Stimulated activated CD4-positive, alpha-beta T cell treated with anti-CD3 and anti-CD28 coated beads, Interleukin-2, amount 100 ng/mL, for 48 hours (primary cell): ENCODE measurements at places on chromosomes 1 and 21.

GRCh38 chr1:158371188-158371953 lies 17.7 kb downstream of the CD1E start:
- DNase-seq: peak; percentile 7

DNA sequence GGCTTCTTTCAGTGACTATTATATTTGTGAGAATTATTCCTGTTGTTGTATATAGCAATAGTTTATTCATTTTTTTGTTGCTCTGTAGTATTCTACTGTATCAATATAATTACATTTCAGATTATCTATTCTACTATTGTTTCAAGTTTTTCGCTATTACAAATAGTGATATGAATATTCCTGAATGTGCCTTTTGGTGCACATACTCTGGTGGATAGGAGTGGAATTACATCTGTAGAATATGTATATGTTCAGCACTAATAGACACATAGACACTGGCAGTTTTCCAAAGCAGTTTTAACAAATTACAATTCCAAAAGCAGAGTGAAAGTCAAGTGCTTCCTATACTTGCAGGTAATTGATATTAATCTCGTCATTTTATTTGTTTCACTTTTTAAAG lies 696.2 kb upstream of the PRMT6 start:
- DNase-seq: no peak

GRCh38 chr1:48979940-48980339 lies 203.2 kb upstream of the BEND5 start:
- DNase-seq: no peak

GRCh38 chr1:10211805-10212410 lies 1.5 kb downstream of the KIF1B start:
- no peak for DNase-seq

- no peak for DNase-seq
These were observed 25.0 kb upstream of the DDX59 start for GRCh38 chr1:200694738-200695137.

DNA sequence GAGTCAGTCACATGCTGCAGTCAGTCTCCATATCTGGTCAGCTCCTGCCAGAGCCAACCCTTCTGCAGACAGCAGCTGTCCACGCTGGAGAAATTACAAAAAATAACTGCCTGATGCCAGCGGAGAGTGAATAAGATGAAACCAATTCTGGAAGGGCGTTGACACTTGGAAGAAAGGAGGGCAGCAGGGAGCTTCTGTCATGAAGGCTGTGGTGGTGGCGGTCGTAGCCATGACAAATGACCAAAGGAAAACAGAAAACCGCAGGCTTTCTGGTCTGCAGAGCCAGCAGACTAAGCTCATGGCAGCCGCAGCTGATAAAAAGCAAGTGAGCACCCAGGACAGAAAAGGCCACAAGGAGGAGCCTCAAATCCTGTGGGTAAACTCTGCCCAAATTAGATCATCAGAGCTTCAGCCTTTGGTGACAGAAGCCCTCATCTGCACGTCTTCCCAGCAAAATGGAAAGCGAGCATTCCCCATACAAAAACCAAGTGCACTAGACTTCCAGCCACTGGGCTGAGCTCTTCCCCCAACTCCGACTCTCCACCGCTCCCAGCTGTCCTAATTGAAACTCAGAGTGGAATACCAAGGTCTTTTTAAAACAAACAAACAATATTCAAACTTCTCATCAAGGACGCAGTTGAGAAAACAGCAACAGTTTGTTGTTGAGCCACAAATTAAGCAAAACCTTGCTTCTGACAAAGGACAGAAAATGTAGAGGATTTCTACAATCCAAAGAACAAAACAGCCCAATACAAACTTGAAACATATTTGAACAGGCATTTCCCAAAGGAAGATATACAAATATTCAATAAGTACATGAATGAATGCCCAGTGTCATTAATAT lies 28.7 kb downstream of the RSPH1 start:
- DNase-seq: no peak

GRCh38 chr1:75992312-75992711 lies 60.1 kb upstream of the ASB17 start:
- no peak for DNase-seq

DNA sequence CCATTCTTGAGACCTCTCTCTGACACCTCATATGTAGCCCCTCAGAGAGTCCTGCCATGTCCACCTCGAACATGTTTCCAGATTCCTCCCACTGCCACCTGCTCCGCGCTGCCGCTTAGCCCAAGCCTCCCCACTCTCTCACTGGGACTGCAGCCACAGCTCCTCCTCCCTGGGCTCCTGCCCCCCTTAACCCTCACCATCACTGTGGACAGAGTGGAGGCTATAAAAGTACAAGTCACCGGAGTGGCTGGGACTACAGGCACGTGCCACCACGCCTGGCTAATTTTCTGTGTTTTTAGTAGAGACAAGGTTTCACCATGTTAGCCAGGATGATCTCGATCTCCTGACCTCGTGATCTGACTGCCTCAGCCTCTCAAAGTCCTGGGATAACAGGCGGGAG lies 77.0 kb downstream of the VWA5B1 start:
- no peak for DNase-seq

GRCh38 chr1:226470921-226471866 lies 63.3 kb upstream of the PARP1 start:
- no peak for DNase-seq

GRCh38 chr1:180969434-180969833 lies 53.2 kb downstream of the STX6 start:
- no peak for DNase-seq

- DNase-seq: no peak
These were observed 3902.9 kb downstream of the SRGAP2C start for GRCh38 chr1:125087691-125088090.

- no peak for DNase-seq
These were observed 172.7 kb upstream of the C8B start for GRCh38 chr1:57138432-57139078.

DNA sequence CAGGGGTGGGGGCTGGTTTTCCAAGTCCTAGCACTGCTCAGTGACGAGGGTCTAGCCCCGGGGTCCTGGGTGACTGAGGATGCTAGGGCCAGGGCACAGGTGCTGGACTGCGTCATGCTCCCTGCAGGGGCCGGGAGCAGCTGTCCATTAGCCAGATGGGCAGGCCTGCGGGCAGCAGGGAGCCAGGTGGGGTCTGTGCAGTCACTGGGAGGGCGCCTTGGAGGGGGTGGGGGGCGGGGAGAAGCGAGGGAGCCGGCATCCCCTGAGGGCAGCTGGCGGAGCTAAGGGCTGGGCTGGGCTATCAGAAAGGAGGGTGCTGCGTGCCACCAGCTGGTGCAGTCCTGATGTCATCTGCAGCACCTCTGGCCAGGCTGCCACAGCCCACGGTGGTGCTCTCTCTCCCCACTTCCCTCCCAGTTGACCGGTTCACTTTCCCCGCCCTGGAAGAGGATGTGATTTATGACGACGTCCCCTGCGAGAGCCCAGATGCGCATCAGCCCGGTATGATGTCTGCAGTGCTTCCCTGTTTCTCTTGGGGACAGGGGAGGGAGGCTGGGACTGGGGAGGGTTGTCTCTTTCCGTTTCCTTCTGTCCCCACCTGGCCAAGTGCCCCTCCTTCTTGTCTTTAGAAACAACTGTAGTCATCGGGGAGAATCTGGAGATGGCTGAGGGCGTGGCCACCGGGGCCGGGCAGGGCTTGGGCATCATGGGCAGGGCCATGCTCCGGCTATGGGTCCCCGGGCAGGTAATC lies 63.8 kb downstream of the ARHGEF10L start:
- no peak for DNase-seq

GRCh38 chr1:228171221-228171891 lies 5.8 kb downstream of the IBA57 start:
- no peak for DNase-seq

DNA sequence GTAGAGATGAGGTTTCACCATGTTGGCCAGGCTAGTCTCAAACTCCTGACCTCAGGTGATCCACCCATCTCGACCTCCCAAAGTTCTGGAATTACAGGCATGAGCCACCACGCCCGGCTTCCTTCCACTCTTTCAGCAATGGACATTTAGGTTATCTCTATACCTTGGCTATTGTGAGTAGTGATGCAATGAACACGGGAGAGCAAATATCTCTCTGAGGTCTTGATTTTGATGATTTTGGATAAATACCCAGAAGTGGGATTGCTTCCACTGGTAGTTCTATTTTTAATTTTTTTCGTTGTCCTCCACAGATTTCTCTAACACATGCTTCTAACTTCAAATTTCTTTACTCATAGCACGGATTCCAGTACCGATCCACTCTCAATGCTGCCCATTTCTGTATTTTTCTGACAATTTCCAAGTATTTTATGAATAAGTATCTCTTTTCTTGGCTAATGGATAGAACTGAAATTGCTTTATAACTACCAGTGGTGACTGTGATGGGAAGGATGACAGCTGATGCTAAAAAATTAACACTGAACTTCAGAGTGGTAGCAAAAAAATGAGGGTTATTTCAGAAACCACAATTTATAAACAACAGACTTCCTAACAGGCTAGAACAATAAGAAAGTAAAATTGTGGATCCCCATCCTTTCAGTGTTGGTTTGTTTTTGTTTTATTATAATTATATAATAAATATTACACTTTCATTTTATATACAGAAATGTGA lies 327.5 kb upstream of the RUNX1 start:
- no peak for DNase-seq

- no peak for DNase-seq
These were observed 34.8 kb downstream of the KCNAB2 start for GRCh38 chr1:6080469-6080868.

DNA sequence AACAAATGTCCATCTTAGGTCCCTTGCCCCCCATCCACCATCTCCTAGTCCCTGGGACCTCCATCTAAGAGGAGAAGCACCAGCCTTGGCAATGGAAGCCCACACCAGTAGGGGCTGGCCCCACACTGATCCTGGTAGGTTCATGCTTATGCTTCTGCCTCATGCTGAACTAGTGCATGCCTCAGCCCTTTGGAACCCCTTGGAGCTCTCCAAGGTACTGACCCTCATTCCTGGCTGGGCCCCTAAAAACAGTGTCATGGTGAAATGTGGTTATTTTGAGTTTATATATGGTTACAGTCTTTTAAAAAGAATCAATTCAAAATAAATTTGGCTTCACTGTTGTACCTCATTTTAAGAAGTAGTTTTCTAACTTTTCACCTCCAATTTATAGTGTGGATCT lies 108.3 kb downstream of the HIVEP3 start:
- peak; percentile 55 for DNase-seq

DNA sequence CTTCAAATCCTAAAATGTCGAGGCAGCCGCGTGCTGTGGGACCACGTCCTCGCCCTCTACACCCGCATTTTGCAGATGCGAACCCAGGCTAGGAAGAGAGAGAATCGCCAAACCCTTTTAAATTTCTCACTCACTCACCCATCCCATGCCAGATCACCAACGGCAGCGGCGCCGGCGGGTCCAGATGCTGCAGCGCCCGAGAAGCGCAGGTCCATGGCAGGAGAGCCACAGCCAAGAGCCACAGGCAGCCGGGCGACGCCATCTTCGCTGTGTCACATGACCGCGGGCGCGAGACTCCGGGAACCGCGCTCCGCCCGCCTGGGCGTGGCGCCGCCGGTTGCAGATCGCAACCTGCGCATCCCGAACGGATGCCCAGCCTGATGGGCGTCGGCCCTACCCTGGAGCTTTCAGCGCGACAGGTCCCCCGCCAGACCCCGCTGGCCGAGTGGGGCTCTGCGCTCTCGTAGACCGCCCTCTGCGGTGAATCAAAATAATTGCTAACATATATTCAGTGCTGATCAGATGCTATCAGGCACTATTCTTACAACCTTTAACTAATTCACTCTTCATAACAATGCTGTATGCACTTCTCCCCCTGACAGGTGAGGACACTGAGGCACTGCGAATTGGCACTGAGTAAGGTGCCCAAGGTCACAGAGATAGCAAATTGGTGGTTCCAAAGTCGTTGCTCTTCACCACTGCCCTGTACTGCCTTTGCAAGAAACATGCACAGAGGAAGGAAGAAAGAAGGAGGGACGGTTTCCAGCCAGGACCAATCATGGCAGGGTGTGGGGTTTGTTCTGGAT lies at the start of gene PPT1:
Gene PPT1 (minus strand): TSS at position 276 of the 806 bp plus-strand sequence. CDS start 14 bp downstream, at position 262.
- DNase-seq: peak; percentile 74

DNA sequence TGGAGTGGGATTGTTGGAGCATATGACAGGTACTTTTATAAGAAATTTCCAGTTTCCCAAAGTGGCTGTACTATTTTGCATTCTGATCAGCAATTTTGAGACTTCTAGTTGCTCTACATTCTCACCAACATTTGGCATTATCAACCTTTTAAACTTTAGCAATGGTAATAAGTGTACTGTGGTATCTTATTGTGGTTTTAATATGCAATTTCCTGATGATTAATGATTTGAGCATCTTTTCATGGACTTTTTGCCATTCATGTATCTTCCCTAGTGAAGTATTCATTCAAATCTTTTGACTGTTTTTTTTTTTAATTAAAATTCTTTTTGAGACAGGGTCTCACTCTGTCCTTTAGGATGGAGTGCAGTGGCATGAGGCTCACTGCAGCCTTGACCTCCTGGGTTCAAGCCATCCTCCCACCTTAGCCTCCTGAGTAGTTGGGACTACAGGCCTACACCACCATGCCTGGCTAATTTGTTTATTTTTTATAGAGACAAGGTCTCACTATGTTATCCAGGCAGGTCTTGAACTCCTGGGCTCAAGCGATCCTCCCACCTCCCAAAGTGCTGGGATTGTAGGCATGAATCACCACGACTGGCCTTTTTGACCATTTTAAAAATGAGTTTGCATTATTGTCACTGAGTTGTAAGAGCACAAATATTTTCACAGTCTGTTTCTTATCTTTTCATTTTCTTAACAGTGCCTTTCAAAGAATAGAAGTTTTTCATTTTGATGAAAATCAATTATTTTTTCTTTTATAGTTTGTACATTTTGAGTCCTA lies 7.8 kb upstream of the SLC6A9 start:
- DNase-seq: no peak

- no peak for DNase-seq
These were observed 903.7 kb downstream of the ADGRL2 start for GRCh38 chr1:82704393-82704792.

DNA sequence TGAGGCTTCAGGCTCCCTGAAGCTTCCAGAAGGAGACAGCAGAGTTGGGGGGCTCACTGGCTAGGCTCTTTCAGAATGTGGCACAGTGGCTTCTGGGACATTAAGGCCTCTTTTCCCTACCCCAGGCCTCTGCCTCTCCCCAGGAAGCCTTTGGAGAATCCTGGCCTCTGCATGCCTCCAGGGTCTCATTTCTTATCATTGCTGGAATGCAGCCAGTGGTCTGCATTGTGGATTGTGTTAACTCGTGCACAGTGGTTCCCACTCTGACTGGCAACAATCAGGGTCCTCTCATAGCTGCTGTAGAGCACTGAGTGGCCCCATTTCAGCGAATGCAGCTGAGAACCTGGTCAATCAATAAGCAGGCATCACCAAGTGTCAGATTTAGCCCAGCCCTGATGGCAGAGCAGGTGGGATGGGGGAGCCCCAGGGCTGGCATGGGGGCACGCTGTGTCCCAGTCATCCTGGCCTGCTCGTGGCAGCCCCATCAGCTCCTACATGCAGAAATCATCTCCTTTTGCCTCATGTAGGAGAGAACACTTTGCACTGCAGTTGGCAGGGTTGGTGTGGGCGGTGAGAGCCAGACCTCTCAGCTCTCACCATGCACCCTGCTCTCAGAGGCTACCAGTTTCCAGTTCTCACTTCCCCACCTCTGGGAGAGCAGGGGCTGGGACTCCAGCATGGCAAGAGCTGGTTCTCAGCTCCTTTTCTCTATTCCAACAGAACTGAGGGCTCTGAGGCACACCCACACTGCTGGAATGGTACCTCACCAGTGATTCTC lies 13.4 kb downstream of the ADORA1 start:
- DNase-seq: no peak

- no peak for DNase-seq
These were observed 26.3 kb upstream of the PCBP3 start for GRCh38 chr21:45617021-45617921.
